ENCODE measurements at places on chromosomes 12 and 14.
A peak's percentile ranks its signal among the peaks of the same experiment; 100 is the strongest.

- no peak for DNase-seq
Measured at GRCh38 chr12:67721248-67721647, 72.7 kb downstream of the DYRK2 start.

DNA sequence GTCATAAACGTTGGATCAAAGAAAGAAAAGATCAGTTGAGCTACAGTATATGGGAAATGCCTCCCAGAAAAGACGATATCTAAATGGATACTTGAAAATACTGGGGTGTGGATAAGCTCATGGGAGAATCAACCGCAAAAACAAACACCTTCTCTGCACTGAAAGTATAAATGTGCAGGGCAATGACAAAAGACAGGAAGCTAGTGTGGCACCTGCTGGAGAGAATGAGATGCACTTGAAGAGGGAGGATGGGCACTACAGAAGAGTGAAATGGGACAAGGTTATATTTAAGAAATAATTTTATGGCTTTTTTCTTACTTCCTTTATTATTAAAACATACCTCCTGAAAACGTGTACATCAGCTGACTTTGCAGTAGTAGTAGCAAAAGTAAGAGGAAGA, 153.7 kb downstream of the PRKD1 start:
- DNase-seq: no peak

GRCh38 chr12:108832208-108832607, 25.2 kb downstream of the SSH1 start:
- DNase-seq: no peak

- DNase-seq: no peak
Measured at GRCh38 chr14:49051328-49052060, 534.7 kb downstream of the RPS29 start.

DNA sequence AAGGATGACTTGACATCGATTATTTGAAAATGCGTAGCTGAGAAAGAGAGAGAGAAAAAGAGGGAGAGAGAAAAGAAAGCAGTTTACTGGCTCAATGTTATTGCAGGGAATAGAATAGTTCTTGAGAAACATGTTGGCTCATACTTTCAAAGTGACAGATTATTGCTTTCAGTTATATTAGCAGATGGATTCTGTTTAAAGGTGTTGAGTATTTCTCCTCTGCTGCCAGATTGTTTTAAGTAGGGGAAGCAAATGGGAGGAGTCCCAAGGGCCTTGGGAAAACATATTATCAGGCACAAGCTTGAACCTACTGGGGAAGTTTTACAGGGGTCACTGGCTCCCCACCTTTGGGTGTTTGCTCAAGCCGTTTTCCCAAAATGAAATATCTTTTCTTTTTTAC, 203.8 kb upstream of the SRRM4 start:
- no peak for DNase-seq

DNA sequence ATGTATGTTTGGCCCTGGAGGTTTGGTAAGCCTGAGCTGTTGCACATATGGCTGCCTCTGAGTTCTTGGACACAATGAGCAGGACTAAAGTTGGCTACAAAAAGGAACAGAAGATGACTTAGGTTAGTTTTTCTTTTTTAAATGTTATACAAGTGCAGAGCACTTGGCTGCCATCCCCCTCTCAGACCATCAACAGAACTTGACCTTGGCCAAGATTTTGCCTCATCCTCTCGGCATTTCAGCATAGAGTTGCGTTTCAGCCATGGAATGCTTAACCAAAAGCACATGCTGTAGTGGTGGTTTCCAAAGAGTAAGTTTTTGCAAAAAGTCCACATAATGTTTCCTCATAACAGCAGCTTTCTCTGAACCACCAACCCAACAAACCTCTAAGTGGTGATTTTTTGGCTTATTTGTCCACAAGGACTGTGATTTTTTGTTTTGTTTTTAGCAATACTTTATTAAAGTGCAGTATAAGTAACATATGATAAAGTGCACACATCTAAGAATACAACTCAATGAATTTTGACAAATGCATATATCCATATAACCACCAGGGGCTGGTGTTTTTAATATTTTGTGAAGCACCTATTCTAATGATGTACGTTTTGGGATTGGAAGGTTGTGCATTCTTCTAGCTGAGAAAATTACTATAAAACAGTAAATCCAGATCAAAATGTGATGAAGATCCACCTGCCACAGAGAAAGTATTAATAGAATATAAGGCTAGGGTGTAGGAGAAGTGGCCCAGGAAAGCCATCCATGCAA, 12.1 kb upstream of the GALNT16 start:
- no peak for DNase-seq

DNA sequence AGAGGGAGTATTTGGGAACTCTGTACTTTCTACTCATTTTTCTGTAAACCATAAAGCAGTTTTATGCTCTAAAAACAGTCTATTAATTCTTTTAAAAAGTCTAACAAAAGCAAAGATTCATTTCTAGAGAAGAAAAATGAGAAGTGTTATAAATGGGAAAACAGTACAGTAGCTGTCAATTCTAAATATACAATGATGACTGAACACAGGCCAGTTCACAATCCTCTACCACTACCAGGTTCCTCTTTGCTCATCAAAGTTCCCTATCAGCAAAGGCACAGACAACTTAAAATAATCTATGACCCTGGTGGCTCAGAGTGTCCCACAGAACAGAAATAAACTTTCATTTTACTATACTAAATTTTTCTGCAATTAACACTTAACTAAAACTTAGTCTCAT, 12.5 kb downstream of the NAA25 start:
- DNase-seq: no peak

DNA sequence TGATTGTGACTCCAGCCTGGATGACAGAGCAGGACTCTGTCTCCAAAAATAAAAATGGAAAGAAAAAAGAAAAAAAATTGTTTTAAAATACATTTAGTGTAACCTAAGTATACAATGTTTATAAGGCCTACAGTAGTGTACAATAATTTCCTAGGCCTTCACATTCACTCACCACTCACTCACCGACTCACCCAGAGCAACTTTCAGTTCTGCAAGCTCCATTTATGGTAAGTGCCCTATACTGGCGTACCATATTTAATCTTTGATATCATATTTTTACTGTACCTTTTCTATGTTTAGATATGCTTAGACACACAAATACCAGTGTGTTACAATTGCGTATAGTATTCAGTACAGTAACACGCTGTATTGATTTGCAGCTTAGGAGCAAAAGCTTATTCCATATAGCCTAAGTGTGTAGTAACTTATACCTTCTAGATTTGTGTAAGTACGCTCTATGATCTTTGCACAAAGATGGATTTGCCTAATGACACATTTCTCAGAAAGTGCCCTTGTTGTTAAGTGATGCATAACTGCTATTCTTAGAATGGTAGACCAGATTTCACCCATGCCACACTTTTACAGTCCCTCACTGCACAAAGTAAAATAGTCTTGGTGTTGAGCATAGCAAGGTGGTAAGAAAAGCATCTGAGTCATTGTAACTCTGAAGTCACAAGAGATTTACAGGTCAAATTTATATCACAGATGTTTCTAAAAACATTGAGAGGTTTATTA, 151.9 kb downstream of the LRRK2 start:
- no peak for DNase-seq

DNA sequence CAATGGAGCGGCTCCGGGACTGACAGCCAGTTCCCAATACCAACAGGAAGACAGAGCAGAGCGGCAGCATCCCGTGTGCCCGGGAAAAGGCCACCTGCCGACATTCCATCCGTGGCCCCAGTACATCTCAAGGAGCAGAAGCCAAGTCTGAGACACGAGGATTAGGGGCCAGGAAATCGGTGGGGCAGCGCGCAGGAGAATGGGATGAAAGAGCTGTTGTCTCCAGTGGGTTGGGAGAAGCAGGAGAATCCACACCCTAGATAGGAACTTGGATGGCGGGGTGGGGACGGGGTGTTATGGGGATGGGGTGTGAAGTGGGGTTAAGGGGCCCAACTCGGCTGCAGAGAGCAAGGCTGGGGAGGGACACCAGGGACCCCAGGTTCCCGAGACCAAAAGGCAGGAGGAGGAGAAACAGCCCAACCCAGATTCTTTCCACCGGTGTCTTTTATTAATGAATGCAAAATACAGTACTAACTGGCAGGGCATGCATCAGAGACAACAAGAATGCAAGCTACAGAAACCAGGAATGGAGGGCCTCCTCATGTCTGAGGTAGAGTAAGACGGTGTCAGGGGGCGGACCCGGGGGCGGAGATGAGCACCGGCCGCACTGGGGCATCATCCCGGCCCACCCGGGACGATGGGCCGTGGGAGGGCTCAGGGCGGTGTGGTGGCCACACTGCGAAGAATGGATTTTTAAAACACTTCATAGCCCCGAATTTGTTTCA, 50.3 kb downstream of the BEGAIN start:
- DNase-seq: no peak

- DNase-seq: no peak
Measured at GRCh38 chr12:131986910-131987309, 37.2 kb downstream of the EP400 start.

GRCh38 chr14:69108358-69108757, 44.6 kb downstream of the DCAF5 start:
- no peak for DNase-seq

- DNase-seq: peak; percentile 12
Measured at GRCh38 chr12:22627371-22627770, 2.4 kb downstream of the ETNK1 start.

Data from CD4-positive, alpha-beta T cell treated with Interferon alpha-2 for 1 hour (primary cell).